ENCODE measurements at places on chromosomes 12 and 14. TPM values are rescaled to one million over a fixed set of nuclear protein-coding genes. Genes with fewer than 3 reads are reported as not detected.

DNA sequence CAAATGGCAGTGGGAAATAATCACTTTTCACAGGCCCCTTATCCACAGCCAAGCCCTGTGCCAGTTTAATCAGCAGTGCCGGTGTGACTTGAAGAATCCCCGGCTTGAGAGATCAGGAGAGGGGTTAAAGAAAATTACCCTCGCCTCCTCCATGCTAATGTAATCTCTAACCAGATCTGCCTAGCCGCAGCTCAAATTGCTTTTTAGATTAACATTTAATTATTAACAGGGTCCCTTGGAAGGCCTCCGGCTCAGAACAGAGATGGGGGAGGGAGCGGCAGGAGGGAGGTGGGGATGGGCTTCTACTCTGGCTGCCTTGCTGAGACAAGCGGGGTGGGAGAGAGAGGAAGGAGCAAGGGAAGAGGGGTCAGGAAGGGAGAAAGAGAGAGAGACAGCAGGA lies 24.0 kb downstream of the FAM222A start:
- ATAC-seq, result no peak

Gene PTPRR
- 0.47 TPM for total RNA-seq

- no peak for ATAC-seq
Observed at GRCh38 chr14:39138440-39138839, 24.3 kb downstream of the GEMIN2 start.

GRCh38 chr14:77151918-77152588 lies 10.5 kb upstream of the ZDHHC22 start:
- no peak for ATAC-seq

DNA sequence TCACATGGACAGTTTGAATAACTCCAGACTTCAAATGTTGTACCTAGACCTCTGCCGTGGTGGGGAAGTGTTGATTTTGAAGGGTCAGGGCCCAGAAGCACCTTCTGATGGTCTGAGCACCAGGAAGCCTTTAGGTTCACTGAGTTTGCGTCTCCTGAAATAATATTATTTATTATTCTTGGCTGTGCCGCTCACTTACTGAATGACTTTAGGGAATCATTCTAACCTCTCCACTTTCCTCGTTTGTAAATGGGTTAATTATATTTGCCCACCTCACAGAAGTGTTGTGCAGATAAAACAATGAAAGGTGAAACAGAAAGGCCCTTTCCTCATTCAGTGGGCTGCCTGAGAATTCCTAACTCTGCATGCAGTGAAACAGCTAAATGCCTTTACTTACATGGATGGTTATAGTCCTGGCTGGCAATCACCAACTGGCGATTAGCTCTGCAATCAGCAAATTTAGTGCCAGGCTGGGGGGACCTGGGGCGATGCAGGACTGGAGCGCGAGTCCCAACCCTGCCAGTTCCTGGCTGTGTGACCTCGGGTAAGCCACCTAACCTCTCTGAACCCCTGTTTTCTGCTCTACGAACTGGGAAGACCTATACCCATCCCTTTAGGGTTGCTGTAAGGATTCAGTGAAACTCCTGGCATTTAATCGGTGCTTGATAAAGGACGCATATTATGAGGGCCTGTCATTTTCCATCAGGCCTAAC lies 57.5 kb downstream of the MAP1LC3B2 start:
- peak; percentile 53 for ATAC-seq

- ATAC-seq, result no peak
Observed at GRCh38 chr14:101808020-101808641, 46.6 kb downstream of the PPP2R5C start.
